NCI-H2081 (cell line): ENCODE measurements at places on chromosomes 7 and 10.

GRCh38 chr7:139078399-139078798 is 31.1 kb downstream of the ZC3HAV1 start:
- no peak for DNase-seq

DNA sequence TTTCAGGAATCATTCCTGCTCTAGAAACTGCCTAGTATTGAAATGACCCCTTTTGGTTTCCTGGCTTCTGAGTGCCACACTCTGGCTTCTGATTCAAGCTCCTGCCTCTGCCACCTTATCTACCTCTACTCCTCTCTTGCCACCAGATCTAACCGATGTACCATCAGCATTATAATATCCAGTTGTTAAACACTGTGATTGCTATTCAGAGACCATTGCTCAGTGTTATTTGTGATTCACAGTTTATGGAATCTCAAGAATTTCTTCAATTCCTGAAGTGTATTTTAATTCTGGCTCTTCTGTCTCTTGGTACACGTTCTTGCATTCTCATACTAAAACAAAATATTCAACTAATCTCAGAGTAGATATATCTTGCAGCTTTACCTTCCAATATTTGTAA is 88.7 kb downstream of the DYNC1I1 start:
- DNase-seq = no peak

DNA sequence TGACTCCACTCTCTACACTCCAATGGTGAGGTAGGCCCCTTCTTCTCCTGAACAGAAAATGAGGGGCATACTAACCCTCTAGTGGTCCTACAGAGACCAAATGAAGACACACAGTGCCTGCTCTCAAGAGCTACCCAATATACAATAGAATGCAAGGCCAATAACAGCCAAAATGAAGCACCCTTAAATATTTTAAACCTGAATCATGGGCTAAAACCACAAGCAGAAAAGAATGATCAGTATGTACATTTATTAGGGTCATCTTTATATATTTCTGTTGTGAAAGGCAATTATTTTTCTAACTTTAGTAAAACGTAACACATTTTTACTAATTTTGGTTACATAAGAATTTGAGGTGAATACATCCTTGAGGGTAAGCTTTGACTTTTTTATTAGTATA is 49.9 kb upstream of the COL1A2 start:
- DNase-seq = no peak

- DNase-seq = no peak
Measured at GRCh38 chr7:157352516-157352915, 15.7 kb downstream of the DNAJB6 start.

DNA sequence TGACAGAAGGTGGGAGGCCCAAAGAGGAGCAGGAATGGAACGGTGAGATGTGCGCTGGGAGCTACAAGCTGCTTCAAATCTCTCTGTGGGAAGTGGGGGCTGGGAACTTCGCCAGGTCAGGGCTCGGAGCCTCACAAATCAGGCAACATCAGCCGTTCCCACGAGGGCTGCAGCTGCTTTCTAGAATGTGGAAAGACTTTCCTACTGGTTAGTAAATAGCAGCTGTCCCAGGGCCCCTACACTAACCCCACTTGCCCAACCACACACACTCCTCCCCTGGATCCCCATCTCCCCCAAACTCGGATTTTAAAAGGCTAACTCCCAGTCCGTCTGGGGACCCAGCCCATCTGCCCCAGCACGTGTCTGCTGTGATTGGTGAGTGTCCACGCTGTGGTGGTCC is 40.6 kb upstream of the PITRM1 start:
- DNase-seq = no peak

DNA sequence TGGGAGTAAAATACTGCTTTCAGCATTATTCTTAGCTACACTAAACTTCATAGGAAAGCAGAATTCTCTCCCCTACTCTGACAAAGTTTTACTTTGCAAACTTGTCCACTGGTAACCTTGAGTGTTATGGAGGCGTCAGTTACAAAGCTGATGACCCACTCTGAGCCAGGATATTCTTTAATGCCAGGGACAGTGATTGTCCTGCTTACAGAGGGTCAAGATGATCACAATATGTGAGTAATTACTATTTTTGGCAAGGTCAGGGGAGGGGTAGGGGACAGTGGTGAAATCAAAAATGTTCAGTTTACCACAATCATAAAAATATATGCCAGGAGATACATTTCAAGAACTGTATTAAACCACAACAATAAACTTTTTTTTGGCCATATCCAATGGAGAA is 520.6 kb downstream of the SUGCT start:
- no peak for DNase-seq

- DNase-seq = no peak
Measured at GRCh38 chr10:92122941-92123450, 167.9 kb downstream of the CPEB3 start.
